ENCODE measurements at places on chromosomes 12 and 14.

DNA sequence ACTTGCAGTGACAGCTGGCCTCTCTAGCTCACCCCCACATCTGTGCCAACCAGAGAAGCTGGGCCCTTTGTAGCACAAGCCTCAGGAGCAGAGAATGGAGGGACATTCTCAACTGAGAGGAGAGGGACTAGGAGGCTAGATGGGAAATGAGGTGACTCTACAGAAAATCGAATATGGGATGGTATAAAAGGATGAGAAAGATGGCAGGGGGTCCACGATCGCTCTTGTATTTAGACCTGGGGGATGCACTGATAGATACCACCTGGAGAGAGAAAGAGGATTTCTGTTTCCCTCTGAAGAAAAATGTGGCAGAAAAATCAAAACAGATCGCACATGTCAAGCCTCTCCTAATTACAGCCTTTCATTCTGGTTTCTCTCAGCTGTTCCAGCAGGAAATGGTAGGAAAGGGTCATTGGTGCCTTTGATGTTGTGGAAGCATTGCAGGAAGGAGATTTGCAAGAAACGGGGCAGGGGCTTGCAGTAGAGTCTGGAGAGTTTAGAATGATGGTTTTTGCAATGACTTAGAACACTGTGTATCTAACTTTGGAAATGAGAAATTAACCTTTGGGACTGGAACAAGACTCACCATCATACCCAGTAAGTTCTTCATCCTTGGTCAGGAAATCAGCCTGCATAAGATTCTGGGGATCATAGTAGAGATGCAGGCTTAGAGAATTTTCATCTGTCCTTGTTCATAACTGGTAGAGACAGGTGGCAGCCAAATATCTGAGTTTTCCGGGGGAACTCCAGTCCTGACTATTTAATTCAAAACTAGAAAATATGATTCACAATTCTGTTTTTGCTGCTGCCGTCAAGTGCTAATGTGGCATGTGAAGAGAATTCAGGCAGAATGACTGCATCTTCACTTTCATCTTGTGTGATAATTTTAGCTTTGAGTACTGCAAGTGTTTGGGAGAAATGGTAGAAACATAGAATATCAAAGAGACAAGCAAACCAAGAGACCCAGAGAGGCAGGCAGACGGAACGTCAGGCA, 98.8 kb downstream of the DAD1 start:
- no peak for DNase-seq

DNA sequence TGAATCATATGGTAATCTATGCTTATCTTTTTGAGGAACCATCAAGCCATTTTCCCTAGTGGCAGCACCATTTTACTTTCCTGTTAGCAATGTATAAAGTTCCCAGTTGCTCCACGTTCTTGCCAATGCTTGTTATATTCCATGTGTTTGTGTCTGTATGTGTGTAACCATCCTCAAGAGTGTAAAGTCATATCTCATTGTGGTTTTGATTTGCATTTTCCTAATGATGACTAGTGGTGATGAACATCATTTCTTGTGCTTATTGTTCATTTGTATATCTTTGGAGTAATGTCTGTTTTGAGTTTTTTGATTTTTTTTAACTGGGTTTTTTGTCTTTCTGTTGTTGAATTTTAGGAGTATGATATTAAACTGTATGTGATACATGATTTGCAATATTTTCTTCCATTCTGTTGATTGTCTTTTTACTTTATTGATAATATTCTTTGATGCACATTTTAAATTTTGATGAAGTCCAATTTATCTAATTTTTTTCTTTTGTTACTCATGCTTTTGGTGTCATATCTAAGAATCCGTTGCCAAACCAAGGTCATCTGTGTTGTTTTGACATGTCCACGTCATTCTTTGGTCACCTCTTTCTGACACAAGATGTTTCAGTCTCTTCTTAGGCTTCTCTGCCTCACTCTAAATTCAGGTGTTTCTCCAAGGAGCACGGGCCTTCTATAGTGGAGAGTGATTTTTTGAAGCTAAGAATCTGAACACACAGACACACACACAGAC, 36.1 kb downstream of the PPHLN1 start:
- no peak for DNase-seq

GRCh38 chr12:15122344-15122743, 98.9 kb downstream of the RERG start:
- no peak for DNase-seq

GRCh38 chr12:21941506-21942376, 515 bp upstream of the ABCC9 start:
- no peak for DNase-seq

- no peak for DNase-seq
Measured at GRCh38 chr12:131002216-131002631, 48.5 kb downstream of the ADGRD1 start.

GRCh38 chr12:79657136-79657535, 33.6 kb downstream of the PAWR start:
- DNase-seq = no peak

GRCh38 chr14:92787554-92787953, 6.6 kb upstream of the GOLGA5 start:
- no peak for DNase-seq

DNA sequence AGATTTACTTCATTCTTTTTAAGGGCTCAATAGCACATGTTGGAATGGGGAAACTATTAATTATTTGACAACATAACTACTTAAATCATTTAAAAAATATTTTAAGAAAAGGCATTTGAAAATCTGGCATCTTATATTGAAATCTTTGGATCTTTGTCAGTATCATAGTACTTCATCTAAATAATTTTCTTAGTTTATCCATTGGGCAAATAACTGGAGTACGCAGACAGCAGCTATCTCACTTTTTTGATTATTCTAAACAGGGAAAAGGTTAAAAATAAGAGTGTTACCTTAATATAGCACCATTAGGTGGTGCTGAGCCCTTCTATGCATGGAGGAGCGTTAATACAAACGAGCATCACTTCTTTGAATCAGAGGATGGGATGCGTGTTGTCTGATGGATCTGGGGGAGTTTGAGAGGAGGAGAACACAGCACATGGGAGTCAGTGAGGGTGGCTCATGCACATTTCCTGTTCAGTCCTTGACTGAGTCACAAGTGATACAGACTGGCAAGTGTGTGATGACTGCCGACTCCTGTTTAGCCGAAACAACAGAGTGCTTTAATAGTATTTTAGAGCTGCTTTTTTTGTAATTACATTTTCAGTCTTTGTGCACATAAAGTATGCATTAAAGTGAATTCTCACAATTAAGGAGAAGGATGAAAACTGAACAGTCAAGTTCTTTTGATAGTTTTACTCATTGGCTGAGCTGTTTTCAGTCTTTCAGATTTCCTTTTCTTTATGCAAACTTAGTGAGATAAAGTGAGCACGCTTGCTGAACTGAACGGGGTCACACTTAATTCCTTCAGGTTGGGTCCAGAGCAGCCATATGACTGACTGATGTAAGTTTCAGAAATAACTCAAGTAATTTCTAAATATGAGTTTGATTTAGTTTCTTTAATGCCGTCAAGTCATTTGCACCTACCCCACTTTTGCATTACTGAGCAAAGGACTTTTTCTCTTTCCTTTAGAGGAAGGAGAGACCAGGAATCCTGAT, 92.7 kb downstream of the DIP2B start:
- DNase-seq = peak; percentile 59

All from CD4-positive, alpha-beta T cell treated with Interleukin-15 for 4 hours (primary cell).